ENCODE measurements at places on chromosomes 13 and 19. TPM values are rescaled to one million over a fixed set of nuclear protein-coding genes. Genes with fewer than 3 reads are reported as not detected.

DNA sequence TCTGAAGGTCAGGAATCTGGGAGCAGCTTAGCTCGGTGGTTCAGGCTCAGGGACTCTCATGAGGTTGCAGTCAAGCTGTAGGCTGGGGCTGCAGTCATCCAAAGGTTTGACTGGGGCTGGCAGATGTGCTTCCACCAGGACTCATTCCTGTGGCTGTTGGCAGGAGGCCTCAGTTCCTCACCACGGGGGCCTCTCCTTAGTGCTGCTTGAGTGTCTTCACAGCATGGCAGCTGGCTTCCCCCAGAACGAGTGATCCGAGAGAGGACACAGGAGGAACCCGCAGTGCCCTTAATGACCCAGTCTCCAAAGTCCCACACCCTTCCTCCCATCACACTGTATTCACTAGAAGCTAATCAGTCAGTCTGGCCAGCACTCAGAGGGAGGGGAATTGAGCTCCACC, 38.7 kb upstream of the EHD2 start:
- peak; percentile 12 for DNase-seq

GRCh38 chr19:39303373-39304184, 7.4 kb downstream of the IFNL1 start:
- DNase-seq: no peak

DNA sequence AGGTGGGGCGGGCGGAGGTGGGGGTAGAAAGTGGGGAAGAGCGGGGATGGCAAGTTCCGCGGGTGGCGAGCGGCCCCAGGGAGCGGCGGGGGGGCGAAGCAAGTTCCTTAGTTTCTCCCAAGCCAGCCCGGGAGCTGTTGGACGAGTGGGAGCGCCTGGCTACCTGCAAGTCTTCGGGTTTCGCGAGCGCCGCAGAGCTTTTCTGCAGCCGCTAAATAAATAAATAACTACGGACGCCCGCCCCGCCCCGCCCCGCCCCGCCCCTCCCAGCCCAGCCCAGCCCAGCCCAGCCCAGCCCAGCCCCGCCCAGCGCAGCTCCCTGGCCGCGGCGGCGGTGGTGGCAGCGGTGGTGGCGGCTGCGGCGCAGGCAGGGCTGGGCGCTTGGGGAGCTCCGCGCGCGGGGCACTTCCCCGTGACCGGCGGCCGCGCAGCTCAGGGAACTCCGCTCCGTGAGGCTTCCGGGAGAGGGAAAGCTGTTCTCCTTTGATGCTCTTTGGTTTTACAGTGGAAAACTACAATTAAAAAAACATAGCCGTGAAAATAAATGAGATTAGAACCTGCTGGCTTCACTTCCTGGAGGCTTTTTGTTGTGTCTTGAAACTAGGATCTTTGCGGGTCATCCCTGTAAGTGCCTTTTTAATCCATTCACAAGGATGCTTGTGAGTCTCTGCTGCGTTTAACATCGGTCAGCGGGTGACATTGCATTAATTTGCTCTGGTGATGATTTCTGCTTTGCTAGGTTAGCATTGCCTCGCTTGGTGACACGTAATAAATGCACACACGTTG, at the start of gene UBE2L5:
Gene UBE2L5, plus strand, starts transcription at position 440 of the 786 bp plus-strand sequence. CDS start 5,498 bp downstream, outside the sequence.
- peak; percentile 50 for DNase-seq

GRCh38 chr13:62320129-62321108, 904.8 kb upstream of the PCDH20 start:
- peak; percentile 1 for DNase-seq

GRCh38 chr19:35298561-35298972, 6.6 kb downstream of the MAG start:
- DNase-seq: no peak

GRCh38 chr13:24128112-24128511, 32.4 kb upstream of the SPATA13 start:
- DNase-seq: no peak

DNA sequence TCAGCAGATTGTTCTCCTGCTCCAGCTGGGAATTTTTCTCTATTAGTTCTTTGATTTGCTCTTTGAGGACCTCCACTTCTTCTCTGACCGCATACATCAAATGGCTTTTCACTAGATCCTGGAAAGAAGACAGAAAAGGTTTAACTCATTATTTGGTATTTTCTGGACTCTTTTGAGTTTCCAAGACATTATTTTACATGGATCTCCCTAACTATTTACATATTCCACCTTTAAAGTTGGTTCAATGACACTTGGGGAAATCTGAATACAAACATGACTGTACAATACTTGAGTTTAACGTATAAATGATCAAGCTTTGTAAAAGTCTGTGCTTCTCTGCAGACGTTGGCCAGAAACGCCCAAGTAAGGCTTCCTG, 61.1 kb downstream of the SERP2 start:
- DNase-seq: no peak

- no peak for DNase-seq
These were observed 675 bp downstream of the PPP1R14A start for GRCh38 chr19:38255383-38256014.

- DNase-seq: peak; percentile 78
These were observed 2.4 kb downstream of the GADD45B start for GRCh38 chr19:2478278-2478755.

DNA sequence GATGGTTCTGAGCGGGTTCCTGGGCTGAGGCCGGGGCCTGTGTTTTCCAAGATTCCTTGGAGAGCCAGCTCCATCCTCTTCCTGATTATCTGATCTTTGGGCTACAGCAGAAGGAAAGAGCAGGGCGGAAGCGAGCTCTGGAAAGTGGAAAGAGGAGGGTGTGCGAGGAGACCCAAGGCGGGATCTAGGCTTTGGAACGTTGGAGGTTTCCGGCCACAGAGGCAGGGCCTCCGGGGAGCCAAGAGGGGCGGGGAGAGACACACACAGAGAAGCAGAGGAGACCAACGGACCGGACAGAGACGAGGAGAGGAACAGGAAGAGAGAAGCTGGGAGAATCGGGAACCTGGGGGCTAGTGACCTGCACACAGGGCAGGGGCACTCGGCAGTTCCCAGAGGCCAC, at the start of gene CLEC11A:
Gene CLEC11A, plus strand, starts transcription at position 296 of the 400 bp plus-strand sequence. CDS start 162 bp downstream, outside the sequence.
- DNase-seq: peak; percentile 72

DNA sequence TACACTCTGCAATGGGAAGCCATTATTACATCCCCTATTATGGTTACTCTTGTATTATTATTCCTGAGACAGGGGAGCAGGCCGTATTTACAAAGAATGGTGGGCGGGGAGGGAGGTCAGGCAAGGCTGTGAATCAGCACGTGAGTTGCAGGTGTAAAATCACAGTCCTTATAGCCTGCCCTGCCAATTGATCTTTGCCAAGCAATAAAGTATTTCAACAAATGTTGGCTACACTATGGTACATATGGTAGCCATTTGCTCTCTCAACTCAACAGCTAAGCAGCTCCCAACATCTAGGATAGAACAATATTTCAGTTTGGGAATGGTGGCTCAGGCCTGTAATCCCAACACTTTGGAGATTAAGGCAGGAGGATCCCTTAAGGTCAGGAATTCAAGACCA, 12.1 kb downstream of the EPS15L1 start:
- DNase-seq: no peak

GRCh38 chr19:2273356-2274184, 8.4 kb downstream of the PEAK3 start:
- DNase-seq: peak; percentile 82

- DNase-seq: peak; percentile 49
These were observed 505 bp downstream of the ZSWIM4 start for GRCh38 chr19:13795595-13796300.

DNA sequence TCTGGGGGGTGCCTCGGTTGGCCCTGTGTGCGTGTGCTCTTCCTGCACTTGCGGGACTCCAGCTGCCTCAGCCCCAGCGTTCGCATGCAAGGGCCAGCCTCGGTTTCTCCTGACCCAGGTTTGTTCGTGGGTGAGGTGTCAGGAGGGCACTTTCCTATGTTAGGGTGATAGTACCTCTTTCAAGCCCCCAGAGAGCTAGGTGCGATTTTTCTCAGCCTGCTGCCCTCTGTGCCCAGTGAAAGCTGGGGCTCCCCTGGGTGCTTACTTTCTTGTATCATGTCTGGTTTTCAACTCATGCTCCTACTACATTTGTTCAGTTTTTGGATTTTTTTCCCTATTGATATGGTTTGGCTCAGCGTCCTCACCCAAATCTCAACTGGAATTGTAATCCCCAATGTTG, 289.2 kb downstream of the TEX29 start:
- no peak for DNase-seq

FFAR2 gene
- total RNA-seq: not detected

CPB2 gene
- total RNA-seq: not detected

SLC6A16 gene
- 0.11 TPM for total RNA-seq

DNA sequence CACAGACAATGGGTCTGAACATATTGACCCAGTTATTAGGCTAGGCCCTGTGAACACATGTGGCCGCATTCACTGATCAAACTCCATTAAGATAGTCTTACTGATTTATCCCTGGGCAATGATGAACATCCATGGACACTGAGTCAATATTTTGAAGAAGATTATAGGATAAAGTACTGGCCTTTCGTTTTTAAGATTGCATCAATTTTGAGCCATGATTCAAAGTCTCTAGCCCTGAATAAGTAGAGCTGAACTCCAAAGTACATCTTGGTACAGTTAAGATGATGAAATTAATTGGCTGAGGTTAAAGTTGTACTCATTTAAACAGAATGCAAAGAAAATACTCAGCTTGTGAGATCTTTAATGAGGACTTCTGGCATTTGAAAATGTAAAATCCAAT, 1581.9 kb downstream of the EFNB2 start:
- peak; percentile 57 for DNase-seq

DNA sequence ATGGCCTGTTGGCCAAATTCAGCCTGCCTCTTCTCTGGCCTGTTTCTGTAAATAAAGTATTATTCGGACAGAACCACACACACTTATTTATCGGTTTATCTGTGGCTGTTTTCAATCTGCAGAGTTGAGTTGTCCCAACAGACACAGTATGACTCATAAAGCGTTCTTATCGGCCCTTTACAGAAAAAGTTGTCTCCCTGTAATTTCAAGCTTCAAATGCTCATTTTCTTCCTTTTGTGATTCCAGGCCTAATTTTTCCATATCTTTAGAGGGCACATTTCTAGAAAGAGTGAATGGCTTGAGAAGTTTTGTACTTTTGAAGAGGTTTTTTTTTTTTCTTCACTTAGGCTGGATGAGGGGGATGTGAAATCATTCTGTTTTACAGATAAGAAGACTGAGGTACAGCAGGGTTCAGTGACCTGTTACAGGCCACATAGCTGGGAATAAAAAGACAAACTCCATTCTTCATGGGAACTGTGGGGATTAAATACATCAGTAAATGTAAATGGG, 440.9 kb downstream of the TSHZ3 start:
- DNase-seq: no peak

MUC16 gene
- total RNA-seq: not detected

NANOS3 gene
- not detected for total RNA-seq

GRCh38 chr13:37914781-37915391, 45.3 kb upstream of the TRPC4 start:
- DNase-seq: peak; percentile 38

- DNase-seq: no peak
These were observed 1.9 kb downstream of the PLIN4 start for GRCh38 chr19:4516199-4516938.

LILRB2 gene
- total RNA-seq: not detected

- peak; percentile 20 for DNase-seq
These were observed 664 bp downstream of the ICAM5 start for GRCh38 chr19:10290357-10290875.

DNA sequence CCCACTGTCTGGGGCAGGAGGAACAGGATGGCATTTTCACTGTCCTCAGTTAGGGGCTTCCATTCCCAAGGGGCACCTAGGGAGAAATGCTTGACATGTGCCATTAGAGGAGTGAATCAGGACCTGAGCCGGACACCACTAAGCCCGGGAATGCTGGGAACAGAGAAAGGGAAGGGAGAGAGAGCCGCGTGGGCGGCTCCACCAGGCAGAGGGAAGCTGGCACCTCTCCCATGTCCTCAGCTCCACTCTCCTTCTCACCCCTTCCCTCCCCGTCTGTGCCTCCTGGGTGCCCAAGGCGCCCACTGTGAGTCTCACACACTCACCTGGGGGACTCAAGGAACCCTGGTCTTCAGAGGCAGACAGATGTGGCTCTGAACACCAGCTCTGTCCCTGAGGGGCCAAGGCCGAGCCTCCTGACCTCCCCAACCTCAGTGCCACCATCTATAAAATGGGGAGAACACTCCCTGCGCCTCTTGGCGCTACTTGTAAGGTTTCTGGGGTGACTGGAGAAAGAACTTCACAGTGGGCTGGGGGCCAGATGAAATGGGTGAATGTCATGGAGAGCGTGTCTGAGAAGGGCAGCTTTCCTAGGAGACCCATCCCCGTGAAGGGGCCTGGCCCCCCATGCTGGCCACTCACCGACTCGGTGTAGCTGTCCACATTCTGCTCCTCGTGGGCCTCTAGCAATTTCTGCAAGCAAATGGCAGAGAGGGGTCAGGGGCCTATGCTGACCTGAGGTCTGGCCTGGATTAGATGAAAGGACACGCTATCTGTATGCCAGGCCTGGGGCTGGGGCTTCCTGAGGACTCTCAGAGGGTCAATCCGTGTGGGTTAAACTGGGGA, 5.3 kb upstream of the KPTN start:
- no peak for DNase-seq

PRODH2 gene
- total RNA-seq: not detected

- peak; percentile 21 for DNase-seq
These were observed 656 bp downstream of the PCCA start for GRCh38 chr13:100089465-100090032.

ZFP28 gene
- 4.9 TPM for total RNA-seq

SCEL gene
- not detected for total RNA-seq

MEIOSIN gene
- total RNA-seq: not detected

ZNF574 gene
- total RNA-seq: 23.3 TPM

DNA sequence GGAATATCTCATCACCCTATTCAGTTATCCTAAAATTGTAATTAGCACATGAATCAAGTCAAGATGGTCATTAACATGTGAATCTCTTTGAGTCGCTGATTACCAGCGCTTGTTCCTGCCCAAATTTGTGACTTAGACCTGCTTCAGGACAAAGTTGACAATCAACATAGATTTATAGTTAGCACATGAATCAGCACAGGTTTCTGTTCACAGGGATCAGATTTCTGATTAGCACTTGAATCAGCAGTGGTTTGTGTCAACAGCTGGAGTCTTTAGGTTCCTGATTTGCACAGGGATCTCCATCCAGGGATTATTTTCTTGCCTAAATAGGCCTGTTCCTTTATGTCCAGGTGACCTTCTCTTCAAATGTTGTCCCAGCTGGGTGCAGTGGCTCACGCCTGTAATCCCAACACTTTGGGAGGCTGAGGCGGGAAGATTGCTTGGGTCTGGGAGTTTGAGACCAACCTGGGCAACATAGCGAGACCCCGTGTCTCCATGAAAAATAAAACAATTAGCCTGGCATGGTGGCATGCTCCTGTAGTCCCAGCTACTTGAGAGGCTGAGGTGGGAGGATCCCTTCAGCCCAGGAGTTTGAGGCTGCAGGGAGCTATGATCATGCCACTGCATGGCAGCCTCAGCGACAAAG, 3.8 kb upstream of the LRFN3 start:
- no peak for DNase-seq

All from LHCN-M2 (cell line).